ENCODE measurements at places on chromosomes 11 and 22. TPM values are rescaled to one million over a fixed set of nuclear protein-coding genes. Genes with fewer than 3 reads are reported as not detected.

DNA sequence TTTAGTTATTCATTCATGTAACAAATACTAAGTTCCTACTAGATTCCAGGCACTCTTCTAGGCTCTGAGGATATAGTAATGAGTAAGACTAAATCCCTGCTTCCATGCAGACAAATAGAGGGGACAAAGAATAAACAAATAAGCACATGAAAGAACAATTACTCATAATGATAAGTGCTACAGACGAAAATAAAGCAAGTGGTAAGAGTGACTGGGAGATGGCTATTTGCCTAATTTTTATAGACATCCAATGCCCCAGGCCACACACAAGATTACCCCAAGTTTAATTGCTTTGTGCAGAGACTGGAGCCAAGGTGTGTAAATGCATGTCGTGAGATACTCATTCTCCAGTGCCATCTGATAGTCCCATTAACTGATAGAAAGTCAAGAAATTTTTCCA is 62.6 kb downstream of the DCUN1D5 start:
- no peak for DNase-seq

DNA sequence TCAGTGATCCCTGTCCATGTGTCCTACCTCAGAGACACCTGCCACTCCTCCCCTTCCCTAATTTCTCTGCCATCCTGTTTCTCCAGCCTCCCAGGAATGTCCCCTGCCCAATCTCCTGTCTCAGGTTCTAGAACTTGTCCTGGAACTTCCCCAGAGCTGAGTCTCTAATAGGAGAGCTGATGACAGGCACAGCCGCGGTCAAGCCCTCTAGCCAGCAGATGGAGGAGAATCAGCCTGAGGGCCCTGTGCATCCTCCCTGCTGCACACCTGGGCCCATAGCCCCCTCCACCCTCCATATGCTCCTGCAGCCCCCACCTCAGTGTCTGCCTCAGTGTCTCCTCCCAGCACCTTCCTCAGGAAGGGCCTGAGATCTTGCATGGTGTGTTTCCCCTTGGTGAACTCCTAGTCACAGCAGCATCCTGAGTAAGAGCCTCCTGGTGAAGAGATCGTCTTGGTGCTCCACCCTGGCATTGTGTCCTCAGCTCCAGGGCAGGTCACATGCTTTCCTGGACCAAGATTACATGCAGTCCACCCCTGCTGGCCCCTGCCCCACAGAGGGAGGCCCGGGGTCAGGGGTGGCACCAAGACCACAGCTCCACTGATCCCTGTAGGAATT is 43.9 kb upstream of the VPREB1 start:
- DNase-seq, result no peak

- peak; percentile 42 for DNase-seq
Observed at GRCh38 chr22:26444777-26445176, 15.7 kb downstream of the ASPHD2 start.

DNA sequence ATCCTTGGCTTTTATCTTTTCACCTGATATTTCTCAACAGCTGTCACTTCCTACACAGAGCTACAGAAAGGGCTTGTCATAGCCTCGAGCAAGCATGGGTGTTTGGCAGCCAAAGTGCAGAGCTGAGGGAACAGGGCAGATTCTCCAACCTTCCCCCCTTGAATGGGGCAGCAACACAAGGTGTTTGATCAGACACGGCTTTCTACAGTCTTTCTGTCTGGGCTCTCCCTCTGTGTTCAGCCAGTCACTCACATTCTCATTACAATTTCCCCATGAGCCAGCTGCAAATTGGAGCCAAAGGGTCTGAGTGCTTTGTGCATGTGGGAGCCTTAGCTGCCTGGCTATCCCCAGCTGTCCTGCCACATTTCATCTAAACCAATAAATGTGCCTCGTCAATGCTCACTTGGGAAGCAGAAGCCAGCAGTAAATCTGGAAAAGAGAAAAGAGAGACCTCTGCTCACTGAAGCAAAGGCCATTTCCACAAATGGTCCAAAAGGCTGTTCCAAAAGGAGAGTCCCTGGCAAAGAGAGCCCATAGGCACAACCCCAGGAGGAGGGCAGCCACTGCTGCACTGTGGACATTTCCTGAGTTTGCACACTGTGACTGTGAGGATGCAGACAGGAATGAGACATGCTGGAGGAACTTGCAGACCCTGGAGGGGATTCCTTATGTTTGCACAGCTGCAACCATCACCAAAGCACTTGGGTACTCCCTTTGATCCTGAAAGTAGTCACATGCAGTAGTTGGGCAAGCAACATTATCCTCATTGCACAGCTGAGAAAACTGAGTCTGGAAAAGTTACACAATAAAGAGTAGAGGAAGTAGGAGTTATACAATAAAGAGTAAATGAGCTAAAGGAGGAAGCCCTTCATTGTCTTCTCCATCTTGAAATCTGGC is 186.8 kb downstream of the FAM181B start:
- DNase-seq, result no peak

GRCh38 chr11:46342239-46342638 is 5.0 kb upstream of the DGKZ start:
- DNase-seq, result peak; percentile 93

DNA sequence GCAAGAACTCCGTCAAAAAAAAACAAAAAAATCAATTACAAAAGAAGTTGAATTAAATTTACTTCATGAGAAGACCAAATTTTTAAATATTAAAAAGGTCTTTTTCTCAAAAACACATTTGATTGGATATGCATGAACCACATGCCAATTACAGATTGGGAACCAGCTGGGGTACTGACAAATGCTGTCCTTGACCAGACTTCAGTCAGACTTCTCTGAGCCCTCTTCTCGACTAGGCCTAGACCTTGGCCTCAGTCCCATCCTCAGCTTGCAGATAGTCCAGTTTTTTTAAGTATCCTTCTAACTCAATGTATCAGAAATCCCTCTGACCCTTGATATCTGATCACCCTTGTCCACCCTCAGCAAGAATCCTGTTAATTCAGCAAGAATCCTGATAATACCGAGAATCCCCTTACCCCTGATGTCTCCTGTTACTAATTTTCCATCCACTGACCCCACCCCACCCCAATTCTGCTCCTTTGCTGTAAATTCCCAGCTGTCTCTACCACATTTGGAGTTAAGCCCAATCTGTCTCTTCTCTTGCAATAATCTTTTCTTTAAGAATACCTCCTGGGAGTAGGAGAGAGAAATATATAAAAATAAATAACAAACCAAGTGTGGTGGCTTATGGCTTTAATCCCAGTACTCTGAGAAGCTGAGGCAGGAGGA is 30.9 kb downstream of the OR4D9 start:
- DNase-seq, result no peak

- DNase-seq, result no peak
Observed at GRCh38 chr11:41457216-41458014, 2.0 kb downstream of the LRRC4C start.

GRCh38 chr11:76663486-76663810 is 7.1 kb downstream of the LRRC32 start:
- DNase-seq, result no peak

DNA sequence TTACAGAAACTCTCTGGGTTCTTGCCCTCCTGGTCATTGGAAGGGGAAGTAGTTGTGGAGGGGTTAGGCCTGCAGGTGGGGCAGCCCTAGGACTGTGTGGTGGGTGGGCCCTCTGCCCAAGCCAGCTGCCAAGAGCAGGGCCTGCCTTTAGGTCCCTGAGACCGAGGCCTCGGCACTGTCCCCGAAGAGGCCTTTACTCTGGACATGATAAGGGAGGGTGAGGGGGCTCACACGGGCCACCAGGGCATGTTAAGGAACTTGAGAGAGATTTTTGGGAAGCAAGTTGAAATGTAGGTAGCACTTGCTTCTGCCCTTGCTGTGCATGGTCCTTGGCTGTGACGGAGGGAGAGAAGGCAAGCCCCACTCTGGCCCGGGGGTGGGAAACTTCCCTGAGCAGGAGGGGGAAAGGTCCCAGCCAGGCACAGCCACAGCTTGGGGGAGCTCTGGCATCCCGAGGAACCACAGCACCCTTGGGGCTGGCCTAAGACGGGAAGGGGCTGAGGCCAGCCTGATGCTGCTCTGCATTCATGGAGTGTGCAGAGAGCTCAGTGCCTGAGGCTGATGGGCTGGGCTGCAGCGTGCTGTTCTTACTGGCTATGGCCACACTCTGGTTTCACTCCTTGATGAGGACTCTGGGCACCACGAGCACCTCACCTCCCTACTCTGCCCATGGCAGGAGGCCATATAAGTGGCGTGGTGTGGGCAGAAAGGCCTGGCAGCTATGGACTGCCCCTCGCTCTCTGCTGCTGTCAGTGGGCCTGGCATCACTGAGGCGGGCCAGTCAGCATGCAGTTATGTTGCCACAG is 7.8 kb upstream of the RANBP1 start:
- no peak for DNase-seq

DNA sequence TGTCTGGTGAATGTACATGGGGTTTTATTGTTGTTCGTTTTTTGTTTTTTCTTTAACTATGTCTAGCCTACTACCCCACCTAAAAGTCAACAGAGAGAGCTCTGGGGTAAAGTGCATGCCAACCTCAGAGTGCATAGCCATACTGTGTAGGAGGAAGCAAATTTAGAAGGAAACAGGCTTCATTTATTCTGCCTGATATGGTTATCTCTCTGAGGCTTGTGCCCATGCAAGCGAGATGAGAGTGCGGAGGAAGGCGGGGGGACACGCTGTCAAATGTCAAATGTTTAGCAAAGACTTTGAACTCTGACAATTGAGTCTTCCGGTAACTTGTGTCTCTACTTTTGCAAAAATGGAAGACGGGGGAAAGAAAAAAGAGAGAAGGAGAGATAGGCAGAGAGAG is 295.5 kb downstream of the ETS1 start:
- no peak for DNase-seq

DNA sequence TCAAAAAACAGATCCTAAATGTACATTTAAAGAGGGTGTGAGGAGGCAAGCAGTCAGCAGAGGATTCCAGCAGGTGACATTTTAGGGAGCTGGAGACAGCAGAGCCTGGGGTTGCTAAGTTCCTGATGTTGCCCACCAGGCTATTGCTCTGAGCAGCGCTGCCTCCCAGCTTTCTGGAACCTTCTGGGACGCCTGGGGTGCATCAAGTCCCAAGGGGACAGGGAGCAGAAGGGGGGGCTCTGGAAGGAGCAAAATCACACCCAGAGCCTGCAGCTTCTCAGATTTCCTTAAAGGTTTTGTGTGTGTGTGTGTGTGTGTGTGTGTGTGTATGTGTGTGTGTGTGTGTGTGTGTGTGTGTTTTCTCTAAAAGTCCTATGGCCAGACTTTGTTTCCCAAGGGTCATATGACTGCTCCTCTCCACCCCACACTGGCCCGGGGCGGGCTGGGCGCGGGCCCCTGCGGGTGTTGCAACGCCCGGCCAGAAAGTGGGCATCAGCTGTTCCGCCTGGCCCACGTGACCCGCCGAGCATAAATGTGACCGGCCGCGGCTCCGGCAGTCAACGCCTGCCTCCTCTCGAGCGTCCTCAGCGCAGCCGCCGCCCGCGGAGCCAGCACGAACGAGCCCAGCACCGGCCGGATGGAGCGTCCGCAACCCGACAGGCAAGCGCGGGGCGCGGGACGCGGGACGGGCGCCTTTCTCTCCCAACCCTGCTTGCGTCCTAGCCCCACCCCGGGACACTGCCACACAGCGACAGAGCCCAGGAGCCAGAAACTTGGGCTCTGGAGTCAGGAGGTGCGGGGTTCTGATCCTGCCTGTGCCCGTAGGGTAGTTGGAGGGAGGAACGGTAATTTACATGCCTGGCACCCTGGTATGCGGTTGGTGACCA is at the start of gene HMOX1:
TSS of gene HMOX1 (plus strand) at position 560 of the 887 bp plus-strand sequence. CDS start at position 638, 78 bp downstream.
- DNase-seq, result peak; percentile 90

DNA sequence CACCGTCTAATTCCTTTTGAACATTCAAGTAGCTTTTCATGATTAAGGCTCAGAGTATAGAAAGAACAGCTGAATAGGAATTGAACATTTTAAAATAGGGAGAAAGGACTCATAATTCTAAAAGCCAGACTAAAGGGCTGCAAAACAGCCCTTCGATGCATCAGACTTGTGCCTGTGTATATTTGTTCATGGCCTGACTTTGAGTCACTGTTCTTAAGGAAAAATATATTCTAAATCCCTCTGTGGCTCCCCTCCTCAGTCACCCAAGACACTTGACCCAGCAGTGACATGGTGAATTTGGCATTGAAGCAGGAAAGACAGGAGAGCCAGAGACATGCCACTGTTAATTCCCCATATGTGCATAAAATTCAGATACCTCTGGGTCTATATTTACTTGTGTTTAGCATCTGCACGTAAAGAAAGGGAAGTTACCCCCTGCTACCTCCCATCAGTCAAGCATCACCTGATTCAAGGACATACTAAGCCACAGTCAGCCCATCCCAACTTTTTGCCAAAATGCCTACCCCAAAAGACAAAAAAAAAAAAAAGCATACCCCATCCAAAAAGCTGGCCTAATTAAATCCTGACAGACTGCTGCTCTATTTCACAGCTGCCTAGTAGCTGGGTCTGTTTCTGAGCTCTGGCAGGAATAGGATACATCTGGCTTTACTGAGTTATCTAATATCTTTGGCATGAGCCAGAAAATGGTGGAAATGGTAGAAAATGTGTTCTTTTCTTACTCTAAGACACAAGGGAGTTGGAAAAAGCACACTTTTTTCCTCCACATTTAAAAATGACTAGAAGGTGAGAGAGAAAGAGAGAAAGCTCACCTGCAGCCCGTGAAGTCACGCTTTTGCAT is 93.5 kb downstream of the COMMD9 start:
- DNase-seq, result peak; percentile 92

- peak; percentile 18 for DNase-seq
Observed at GRCh38 chr11:79108851-79109250, 332.0 kb downstream of the TENM4 start.

DNA sequence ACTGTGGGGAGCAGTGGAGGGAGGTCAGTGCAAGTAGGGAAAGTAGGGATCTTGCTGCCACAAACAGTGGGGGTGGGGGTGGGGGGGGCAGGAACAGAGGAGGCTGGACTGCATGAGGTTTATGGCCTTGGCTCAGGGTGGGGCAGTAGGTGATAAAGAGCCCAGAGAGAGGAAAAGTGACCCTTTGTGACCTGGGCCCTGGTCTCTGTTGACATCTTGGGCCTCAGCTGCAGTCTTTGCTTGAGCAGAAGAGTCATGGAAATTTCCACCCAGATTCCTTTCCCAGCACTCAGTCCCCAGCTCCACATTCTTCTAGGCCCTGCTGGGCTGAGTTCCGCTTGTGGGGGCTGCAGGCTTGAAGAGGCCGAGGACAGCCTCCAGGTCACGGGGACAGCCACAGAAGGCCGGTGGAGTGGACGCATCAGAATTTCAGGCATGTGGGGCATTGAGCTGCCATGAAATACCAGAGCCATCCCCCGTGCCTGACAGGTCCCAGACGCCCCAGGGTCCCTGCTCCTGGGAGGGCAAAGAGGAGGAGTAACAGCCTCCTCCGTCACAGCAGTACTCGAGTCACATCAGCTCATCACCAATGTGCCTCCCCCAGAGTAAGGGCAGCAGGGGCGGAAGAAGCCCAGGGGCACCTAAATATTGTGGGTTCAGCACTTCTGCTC is 9.7 kb upstream of the MALAT1 start:
- DNase-seq, result peak; percentile 86

DNA sequence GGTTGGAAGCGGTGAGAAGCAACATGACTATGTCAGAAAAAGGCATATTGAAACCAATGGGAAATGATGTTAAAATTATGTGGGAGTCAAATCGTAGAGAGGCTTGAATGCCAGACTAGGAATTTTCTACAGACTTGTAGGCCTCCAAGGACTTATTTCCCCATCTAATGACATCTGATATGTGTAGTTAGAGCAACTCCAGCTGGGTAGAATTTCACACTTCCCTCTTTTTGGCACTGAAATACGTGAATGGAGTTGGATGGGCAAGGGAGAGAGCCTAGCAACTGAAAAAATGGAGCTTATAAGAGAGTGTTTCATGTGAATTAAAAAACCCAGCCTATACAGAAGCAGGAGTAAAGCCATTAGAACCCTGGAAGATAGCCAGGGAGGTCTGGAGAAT is 304.2 kb downstream of the INSC start:
- peak; percentile 15 for DNase-seq

Gene OR5A2
- total RNA-seq, result 4.3 TPM

Gene KREMEN1
- 14.0 TPM for total RNA-seq

Gene CHRM1
- 2.4 TPM for total RNA-seq

Gene KCTD14
- 0.48 TPM for total RNA-seq

All from umbilical cord (tissue), 2 donors.